ENCODE measurements at places on chromosomes 5 and 9.

DNA sequence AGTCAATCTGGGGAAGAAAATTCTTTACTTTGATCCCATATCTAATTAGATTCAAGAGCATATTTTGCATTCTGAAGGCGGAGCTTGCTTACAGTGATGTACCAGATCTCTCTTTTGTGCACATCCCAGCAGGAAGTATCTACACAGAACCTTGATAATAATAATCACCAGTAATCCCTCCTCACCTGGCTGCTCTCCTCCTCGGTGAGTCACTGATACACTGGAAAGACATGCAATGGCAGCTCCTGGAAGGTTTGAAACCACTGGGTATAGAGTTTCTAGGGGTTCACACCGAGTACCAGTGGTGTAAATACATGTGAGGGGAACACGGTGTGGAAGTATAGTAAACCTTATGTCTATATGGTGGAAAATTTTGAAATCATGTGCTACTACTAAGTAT lies 205.5 kb upstream of the TARS1 start:
- DNase-seq, result no peak

DNA sequence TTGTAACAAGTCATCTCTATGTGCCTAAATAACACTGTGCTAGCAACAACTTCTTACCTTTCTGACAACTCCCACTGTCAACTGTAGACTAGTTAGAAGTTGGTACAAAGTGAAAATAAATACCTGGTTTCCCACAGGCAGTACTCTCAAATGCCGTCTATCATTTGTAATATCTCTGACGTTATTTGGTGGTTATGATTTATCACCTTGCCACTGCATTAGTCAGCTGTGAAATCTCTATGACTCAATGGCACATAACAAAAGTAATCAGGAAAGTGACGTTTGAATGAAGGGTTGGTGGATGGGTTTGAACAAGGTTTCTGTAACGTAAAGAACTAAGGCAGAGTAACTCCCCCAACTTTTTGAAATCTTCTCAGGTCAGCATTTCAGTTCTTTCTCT lies 592.3 kb downstream of the MAT2B start:
- no peak for DNase-seq

DNA sequence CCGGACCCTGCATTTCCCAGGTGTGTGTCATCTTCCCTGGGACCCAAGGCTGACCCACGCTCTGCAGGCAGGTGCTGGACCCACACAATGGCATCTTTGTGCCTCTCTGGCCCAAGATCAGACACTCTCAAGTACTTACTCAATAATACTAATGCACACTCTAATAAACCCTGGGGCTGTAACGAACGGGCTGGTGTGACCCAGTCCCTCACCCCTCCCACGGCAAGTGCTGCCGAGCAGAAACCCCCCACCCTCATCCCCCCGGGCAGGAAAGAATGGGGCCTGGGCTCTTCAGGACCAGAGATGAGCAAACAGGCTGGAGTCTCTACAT lies 1.1 kb upstream of the OBP2B start:
- no peak for DNase-seq

GRCh38 chr5:14522721-14523120 lies 58.9 kb upstream of the OTULINL start:
- no peak for DNase-seq

DNA sequence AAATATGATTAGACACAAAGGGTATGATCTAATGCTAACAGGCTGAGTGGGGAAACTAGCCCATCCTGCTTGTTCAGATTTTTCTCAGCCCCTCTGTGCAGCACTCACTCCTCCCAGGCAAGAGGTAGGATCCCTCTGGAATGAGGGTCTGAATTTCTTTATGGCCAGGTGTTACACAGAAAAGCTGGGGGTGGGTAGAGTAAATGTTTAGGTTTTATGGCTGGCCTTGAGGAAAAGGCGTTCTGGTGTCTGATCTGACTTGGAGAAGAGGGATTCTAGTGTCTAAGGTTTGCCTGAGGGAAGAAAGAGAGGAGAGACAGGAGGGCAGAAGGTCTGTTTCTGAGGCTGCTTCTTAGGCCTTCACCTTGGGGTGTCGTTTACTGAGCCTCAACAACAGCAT lies 97.3 kb downstream of the MUSK start:
- DNase-seq, result no peak

DNA sequence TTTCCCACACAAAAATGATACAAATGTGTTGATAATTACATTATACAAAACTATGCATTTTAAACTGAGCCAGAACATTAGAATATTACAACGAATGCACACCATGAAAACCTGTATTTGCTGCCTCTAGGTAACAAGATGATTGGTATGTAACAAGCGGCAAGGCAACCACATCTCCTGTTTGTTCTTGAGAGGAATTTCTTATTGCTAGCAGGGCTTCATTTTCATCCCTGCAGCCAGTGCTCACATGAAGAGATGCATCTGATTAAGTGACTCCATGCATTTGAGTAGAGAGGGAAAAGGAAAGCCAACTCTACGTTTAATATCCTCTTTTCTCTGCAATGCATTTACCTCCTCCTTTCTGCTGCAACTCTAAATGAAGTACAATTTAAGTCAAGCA lies 36.6 kb downstream of the FRMD3 start:
- no peak for DNase-seq

GRCh38 chr9:4929917-4930316 lies 55.2 kb upstream of the JAK2 start:
- no peak for DNase-seq

- no peak for DNase-seq
Observed at GRCh38 chr9:84266087-84266561, 74.4 kb downstream of the SLC28A3 start.

GRCh38 chr9:123191680-123192079 lies 76.7 kb downstream of the STRBP start:
- DNase-seq, result no peak

DNA sequence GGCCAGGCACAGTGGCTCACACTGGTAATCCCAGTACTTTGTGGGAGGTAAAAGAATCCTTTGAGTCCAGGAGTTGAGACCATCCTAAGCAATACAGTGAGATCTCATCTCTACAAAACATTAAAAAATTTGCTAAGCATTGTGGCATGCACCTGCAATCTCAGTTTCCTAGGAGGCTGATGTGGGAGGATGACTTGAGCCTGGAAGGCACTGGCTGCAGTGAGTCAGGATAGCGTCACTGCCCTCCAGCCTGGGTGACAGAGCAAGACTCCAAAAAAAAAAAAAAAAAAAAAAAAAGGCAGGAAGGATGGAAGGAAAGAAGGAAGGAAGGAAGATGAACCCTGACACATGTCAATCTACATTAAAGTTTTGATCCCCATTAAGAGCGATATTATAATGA lies 1452.2 kb upstream of the ACO1 start:
- no peak for DNase-seq

- DNase-seq, result peak; percentile 92
Observed at GRCh38 chr5:160262151-160263074, 33.1 kb downstream of the FABP6 start.

- peak; percentile 77 for DNase-seq
Observed at GRCh38 chr5:43039471-43040286, 440 bp downstream of the ANXA2R start.
